ENCODE measurements at places on chromosomes 3 and 15.

GRCh38 chr3:30258426-30259392 lies 347.7 kb upstream of the TGFBR2 start:
- DNase-seq = no peak

GRCh38 chr3:82410366-82410765 lies 648.9 kb upstream of the GBE1 start:
- no peak for DNase-seq

- DNase-seq = no peak
Observed at GRCh38 chr15:45148076-45149059, 18.6 kb downstream of the DUOX1 start.

DNA sequence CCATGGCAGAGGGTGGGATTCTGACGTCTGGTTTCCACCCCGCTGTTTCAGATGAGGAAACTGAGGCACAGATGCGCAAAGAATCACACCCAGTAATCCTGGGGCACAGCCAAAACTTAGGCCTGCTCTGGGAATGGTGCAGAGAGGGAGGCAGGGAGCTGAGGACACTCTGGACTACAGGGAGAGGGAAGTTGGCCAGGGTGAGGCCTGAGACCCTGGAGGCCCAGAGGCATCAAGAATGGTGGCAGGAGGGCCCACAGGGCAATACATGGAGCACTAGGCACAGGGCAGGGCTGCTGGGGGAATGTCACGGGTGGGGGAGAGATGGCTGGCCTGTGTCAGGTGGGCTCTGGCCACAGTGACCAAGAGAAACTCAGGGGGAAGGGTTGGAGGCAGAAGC lies 63.6 kb downstream of the TLE3 start:
- DNase-seq = peak; percentile 9

DNA sequence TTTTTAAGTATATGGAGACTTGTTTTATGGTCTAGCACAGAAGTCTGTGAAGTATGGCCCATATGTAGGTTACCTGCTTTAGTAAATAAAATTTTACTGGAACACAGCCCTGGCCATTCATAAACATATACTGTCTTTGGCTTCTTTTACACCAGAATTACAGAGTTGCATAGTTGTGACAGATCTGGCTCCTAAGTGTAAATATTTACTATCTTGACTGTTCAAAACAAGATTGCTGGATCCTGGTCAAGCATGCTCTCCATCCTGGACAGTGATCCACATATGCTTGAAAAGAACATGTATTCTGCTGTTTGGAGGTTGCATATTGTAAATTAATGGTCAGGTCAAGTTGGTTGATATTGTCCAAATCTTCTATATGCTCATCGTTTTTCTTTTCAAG lies 57.9 kb downstream of the STT3B start:
- DNase-seq = no peak

DNA sequence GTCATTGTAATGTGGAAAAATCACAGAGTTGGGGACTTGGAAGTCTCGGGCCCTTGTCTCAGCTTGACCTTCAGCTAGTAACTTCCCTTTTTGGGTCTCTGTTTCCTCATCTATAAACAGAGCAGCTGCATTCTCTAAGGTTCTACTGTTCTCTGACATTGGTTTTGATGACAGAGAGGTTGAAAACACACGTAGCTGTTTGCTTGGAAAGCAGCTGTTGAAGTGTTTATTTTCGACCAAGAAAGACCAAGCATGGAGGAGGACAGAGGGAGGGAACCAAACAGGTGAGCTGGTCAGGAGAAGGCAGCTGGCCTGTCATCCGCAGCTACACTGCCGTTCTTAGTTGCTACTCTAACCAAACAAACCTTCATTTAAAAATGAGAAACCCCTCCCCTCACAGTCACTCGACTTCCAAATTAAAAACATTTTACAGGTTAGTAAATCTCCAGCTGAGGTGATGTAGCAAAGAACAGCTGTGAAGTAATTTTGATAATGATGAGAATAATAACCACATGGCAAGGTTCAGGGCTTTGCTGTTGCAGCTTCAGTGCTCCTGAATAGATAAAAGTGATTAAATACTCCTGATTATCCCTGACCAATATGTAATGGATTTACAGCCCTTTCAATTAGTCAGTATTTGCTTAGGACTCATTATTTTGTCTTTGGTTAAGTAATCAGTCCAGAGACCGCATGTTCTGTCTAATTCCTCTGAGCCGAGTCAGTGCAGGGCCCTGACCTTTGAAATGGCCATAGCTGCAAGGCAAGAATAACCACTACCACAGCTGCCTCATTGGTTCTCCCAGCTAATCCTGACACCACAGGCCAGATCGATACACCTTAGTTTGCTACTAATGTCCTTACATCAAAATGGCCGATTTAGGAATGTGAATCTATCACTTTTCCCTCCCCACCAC lies 65.3 kb downstream of the MEIS2 start:
- DNase-seq = no peak

DNA sequence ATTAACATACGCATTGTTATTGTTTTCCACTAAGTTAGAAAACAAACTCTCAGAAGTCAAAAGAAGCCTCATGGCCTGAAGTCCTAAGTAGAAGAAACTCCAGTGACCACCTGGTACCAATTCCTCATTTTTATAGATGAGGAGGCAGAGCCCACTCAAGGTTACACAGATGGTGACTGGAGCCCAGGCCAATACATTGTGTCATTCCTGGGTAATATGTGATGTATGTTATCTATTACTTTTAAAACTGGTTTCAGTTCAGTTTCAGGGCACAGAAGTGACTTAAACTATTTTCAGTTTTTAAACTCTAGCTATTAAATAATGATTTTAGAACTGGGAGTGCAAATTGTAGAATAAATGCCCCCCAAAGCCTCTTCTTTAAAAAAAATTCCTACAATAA lies 66.7 kb upstream of the STXBP5L start:
- no peak for DNase-seq

GRCh38 chr15:42332331-42332730 lies 27.0 kb upstream of the CAPN3 start:
- no peak for DNase-seq

DNA sequence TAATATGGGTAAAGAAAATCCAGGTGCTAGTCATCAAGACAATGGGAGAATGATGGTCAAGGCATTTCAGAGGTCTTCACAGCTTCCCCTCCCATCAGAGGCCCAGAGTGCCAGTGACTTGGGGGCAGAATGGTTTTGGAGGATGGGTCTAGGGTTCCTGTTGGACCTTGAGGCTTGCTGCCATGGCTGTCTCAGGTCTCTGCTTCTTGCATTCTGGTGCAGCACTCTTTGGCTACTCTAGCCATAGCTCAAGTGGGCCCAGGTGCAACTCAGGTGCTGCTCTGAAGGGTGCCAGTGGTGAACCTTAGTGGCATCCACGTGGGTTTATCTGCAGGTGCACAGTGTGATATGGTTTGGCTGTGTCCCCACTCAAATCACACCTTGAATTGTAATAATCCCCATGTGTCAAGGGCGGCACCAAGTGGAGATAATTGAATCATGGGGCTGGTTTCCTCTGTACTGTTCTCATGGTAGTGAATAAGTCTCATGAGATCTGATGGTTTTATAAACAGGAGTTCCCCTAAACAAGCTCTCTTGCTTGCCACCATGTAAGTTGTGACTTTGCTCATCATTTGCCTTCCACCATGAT lies 48.5 kb upstream of the PEX5L start:
- no peak for DNase-seq

- DNase-seq = no peak
Observed at GRCh38 chr3:163508206-163508605, 1570.1 kb downstream of the SI start.

DNA sequence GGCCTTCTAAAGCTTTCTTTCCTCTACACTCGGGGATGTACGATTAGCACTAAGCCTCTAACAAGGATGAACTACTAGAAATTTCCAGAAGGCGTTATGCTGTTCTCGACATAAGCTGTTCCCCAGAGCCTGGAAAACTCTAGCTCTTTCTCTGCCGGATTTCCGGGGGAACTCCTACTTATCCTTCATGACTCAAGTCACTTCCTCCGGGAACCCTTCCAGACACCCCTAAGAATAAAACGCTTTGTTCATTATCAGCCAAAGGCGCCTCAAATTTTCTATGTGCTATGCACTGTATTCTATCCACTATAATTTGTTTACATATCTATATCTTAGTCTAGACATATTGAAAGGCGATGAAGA lies 455 bp upstream of the SNAP23 start:
- DNase-seq = no peak

DNA sequence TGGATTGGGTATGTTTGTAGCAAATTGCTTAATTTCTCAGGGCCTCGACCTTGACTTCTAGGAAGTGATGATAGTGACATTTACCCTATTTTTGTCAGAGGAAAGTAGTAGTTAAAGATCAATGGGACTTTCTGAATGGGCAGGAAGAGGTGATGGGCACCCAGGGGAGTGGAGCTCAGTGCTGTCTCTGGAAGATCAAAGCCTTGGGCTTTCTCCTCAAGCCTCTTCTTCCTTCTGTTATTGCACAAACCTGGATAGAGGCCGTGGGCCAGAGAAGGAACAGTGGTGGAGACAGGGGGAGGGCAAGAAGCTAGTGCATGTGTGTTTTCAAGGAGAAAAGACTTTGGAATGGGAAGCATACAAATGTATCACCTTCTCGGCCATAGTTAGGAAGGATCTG lies 44.9 kb upstream of the EOMES start:
- DNase-seq = no peak

DNA sequence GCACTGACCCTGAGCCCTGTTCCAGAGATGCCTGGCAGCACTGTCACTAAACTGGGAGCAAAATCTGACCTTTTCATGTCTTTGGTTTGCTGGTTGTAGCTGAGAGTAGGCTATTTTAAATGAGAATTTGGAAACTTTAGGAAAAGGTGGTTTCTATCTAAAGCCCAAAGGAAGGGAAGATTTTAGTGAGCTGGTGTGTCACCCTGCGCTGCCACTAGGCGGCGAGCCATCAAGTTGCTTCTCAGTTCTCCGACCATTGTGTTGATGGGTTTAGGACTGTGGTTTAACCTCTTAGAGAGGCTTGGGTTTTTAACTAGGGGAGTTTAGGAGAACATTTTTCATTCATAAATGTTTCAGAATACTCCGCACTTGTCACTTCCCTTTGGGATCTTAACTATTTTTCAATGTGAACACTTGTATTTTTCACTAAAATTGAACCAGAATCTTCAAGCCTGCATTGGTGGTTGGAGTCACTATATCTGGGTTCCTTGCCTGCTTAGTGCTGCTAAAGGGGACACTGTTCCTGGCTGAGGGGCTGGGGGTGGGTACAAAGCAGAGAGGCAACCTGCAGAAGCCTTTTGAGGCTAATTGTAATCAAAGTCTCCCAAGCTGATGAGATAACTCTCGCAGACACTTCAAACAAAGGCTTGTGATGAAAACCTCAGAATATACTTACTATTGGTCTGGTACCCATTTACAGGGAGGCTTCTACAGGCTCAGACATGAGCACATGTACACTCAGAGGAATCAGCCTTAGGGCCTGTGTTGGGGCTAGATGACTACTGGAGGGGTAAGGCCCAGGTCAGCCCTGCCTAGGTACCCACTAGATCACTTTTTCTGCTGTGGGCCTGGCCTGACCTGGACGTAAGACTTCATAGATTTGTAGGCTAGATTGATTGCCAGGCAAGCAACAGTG lies 16.8 kb downstream of the EXOSC7 start:
- DNase-seq = peak; percentile 44

- DNase-seq = no peak
Observed at GRCh38 chr15:62799919-62800318, 242.6 kb upstream of the TPM1 start.

GRCh38 chr15:100893964-100894295 lies 14.3 kb downstream of the ALDH1A3 start:
- DNase-seq = no peak

- DNase-seq = no peak
Observed at GRCh38 chr3:197953881-197954280, 3.9 kb downstream of the RPL35A start.

GRCh38 chr3:107045791-107046190 lies 331.4 kb upstream of the CCDC54 start:
- no peak for DNase-seq

DNA sequence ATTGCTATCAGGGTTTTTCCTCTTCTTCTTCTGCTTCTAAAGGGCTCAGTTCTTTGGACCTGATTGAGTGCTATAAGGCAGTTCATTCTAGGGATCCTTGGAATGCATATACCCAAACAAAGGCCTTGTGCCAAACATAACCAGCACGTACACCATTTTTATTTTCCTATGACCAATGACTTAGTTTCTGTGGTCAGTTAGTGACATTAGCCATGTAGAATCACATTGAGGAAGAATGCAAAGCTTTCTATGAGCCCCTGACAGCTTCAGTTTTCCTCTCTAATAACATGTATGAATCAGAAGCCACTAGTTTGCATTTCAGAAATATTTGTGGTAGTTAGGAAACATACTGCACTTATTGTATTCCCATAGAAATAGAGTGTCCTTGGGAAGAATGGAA lies 240.0 kb downstream of the THRB start:
- no peak for DNase-seq

DNA sequence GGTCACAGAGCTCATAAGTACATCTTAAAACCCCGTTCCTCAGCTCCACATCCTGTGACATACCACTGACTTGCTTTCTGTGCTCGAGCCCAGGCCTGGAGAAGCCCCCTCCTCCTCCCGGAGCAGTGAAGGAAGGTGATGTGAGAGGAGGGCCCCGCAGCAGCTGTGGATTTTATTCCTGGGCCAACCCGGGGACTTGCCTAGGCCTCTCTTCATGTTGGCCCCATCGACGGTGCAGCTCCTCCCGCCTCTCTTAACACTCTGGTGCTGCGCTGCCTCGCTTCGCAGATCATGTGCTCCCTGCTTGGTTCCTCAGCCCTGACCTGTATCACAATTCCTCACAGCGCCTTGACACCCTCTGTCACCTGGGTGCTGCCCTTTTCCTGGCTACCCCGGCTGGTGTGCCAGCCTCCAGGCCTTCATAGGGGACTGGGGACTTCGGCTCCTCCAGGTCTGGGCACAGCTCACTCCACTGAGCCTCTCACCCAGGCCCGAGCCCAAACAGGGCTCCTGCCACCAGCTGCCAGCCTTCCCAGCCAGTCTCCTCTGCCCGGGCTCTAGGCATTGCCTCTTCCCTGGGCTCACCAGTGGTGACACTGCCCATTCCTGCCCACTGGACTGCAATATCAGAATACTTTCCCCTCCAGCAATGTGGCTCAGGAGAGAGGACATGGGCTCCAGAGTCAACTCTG lies 21.5 kb downstream of the MAGEF1 start:
- DNase-seq = no peak

- no peak for DNase-seq
Observed at GRCh38 chr3:102230057-102230456, 204.8 kb upstream of the ZPLD1 start.

DNA sequence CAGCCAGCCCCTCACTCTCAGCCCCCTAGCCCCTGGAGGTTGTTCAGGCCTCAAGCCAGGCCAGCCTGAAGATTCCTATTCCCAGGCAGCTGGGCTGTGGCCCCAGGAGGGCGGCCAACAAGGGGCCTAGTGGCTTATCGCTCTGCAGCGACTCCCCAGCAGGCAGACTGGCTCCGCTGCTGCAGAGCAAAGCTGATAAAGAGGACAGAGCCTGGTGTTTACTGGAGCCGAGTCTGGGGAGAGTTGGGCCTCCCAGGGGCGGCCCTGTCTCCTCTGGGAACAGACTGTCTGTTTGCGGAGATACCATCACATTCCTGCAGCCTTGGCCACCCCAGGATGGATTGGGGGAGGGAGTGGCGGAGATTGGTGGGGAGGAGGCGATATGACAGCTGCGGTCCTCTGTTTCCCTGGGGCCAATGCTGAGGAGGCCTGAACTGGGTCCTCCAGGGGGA lies 22.4 kb upstream of the SMAD6 start:
- DNase-seq = no peak

- peak; percentile 24 for DNase-seq
Observed at GRCh38 chr15:52178765-52179164, 12.4 kb downstream of the GNB5 start.

All from activated naive CD4-positive, alpha-beta T cell treated with anti-CD3 and anti-CD28 coated beads, Interleukin-2, amount 10 ng/mL, durations not matched to agents 7 days and 5 days (primary cell).